Activated naive CD4-positive, alpha-beta T cell treated with anti-CD3 and anti-CD28 coated beads, Interleukin-2, amount 50 U/mL, for 72 hours (primary cell): ENCODE measurements at places on chromosomes 5 and 9. TPM values are rescaled to one million over a fixed set of nuclear protein-coding genes. Genes with fewer than 3 reads are reported as not detected.

DNA sequence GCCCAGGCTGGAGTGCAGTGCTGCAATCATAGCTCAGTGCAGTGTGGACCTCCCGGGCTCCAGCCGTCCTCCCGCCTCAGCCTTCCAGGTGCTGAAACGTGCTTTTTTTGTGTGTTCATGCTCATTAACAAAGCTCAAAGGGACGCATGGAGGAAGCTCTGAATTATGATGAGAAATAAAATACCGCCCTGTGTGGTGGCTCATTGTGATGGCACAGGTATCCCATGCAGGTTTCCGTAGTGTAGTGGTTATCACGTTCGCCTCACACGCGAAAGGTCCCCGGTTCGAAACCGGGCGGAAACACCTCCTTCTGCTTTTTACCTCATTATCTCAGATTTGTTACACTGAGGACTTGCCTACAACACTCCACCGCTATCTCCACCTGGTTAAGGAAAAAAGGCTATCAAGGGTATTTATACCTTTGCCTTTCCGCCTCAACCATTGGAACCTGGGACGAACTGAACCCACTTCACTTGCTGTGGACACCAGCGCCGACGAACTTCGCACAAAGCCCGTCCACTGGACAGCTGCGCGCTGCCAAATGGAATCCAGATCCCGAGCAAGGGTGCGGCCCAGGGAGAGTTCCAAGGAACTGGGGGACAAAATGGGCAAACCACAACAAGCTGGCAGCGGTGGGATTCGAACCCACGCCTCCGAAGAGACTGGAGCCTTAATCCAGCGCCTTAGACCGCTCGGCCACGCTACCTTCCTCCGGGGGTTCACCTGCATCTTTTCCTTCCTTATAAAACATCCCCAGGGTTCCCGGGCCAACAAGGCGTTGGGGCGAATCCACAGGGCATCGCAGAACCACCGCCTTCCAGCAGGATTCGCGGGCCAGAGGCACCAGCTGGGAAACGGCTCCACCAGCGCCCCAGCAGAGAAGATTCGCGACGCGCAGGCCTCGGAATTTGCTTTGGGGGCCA is 26.3 kb downstream of the OR2V2 start:
- DNase-seq = no peak

- DNase-seq = no peak
These were observed 141.1 kb downstream of the CHSY3 start for GRCh38 chr5:130045334-130045733.

DNA sequence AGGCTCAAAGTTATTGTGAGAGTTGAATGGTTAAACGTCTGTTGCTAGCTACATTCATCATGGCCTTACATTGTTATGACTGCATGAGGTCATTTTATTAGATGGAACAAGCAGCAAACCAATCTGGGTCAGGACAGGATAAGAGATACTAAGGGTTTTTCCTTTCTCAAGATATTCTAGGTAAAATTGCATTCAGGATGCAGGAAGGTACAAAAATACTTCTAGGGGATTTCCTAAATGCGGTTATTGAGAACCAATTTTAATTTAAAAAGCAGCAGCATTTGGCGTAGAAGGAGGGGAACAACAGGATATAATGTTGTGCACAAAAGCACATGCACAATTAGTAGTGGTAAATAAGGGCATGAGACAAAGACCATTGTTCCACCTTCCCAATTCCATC is 39.2 kb upstream of the LURAP1L start:
- no peak for DNase-seq

GRCh38 chr5:53418826-53419658 is 61.4 kb upstream of the FST start:
- no peak for DNase-seq

- DNase-seq = no peak
These were observed 48.9 kb upstream of the CDKN2AIPNL start for GRCh38 chr5:134460551-134460950.

GRCh38 chr9:18366184-18366583 is 107.8 kb upstream of the ADAMTSL1 start:
- DNase-seq = no peak

- no peak for DNase-seq
These were observed 584.6 kb upstream of the CDH18 start for GRCh38 chr5:20572614-20573013.

DNA sequence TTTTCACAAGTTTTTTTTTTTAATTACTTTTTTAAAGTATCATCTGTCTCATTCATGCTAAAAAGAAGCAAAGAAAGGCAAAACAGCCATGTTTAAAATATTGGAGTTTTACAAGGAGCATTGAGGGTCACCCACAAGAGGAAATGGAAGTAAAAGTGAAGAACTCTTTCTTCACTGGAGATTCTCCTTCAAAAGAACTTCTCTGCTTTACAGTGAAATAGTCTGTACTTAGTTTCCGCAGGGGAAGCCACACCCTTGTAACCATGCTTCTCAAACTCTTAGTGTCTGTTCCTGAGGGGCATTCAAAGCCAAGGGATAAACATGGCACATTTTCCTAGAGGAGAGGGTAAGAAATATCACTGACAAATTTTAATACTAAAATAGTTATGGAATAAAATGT is 8.6 kb downstream of the C9orf72 start:
- DNase-seq = no peak

DNA sequence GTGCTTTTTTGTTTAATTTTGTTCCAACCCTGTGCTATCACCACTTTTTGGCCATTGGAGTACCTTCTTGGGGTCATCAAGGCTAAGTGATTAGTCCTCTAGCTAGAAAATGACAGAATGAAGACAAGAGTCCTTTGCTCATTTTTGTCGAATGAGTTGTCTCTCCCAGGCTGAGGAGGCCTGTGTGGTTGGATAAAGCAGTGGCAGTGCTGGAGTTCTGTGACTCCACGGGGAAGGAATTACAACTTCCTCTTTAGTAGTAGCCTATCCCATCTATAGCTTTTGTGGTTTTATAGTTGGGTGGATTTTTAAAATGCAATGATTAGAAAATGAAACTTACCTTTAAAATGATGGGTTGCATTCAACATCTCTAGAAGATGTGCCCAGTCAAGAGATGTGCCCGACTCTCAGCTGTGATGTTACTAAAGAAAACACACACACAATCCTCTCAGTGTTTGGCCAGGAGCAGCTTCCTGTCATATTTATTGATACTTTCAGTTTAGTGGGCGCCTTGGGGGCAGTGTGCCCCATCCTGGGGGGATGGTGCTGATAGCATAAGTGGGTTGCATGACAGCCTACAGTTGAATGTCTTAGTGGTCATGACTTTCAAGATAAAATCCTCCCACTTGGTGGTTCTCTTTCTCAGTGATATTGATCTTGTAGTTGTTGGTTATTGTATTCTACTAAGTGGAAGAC is 11.9 kb downstream of the OTULINL start:
- DNase-seq = no peak

DNA sequence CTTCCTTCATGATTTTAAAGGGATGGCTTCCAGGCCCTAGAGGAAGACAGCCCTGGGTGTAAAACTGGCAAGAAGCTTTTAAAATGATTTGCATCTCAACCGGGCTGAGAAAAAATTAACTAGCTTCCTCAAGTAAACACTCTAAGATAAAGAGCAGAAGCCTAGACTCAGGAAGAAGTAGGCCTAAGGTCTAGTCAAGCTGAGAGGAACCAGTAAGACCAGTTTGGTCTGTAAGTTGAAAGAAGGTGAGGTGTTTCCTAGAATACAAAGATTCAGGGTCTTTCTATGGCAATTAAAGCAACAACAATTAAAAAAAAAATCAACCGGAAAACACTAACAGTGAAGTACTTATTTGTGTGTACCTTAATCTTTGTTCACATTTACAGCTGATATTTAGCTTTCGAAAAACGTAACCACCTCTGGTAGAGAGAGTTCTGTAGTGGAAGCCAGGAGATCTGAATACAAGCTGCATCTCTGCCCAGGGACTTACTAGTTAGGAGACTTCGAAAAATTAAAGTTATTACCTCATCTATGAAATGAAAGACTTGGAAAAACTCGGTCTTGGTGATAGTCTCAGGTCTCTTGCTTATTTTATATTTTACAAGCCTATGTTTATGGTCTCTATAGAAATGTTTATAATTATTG is 75.7 kb downstream of the TUSC1 start:
- no peak for DNase-seq

GRCh38 chr5:63500242-63500641 is 462.0 kb downstream of the HTR1A start:
- no peak for DNase-seq

DNA sequence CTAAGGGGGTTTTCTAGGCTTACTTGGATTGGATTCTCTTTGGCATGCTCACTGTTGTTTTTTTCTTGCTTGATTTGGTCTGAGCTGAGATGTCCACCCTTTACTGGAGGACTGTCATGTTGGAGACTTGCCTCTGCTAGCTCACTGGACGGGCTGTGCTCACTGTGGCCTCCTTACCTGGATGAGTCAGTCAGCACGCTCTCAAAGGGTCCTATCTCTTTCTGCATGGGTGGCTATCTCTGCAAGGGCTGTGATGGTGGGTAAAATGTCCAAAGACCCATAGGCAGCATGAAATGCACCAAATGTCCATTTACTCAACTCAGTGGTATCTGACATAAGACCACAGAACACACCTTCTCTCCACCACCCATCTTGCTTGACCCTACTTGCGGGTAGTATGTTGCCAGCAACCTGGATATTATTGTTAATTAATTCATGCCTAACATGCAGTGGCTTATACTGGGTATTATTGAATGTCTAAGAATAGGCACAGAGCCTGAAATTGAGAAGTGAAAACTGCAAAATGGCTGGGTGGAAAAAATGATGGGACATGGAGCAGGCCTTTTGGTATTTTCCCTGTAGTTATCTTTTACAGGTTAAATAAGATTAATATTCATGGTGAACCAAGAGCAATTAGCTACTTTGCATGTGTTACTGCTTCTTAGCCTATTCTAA is 68.9 kb upstream of the TLE1 start:
- DNase-seq = no peak

DNA sequence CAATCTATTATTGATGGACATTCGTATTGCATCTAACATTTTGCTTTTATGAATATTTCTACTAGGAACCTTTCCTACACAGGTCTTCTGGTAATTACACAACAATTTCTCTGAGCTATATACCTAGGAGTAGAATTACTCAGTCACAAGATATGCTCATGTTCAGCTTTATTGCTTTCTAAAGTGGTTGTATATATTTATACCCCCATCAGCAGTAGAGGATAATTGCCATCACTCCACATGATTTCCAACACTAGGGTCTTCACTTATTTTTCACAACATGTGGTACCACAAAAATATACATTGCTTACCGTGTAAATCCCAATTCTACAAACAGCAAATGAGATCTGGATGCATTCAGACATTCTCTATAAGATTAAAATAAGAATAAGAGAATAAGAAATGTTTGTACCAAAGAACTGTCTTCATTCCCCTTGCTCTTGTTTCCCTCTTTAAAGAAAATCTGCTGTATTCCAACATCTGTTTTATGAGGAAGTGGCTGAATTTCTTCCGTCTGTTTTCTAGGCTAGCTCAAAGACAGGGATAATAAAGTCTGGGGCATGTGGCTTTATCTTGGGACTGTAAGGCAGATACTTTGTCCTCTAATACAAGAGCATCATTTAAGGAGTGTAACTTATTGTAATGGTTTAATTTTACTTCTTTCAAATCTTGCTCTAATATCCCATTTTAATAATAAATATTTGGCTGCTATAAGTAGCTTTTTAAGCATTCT is 28.2 kb downstream of the ARL15 start:
- DNase-seq = no peak

DNA sequence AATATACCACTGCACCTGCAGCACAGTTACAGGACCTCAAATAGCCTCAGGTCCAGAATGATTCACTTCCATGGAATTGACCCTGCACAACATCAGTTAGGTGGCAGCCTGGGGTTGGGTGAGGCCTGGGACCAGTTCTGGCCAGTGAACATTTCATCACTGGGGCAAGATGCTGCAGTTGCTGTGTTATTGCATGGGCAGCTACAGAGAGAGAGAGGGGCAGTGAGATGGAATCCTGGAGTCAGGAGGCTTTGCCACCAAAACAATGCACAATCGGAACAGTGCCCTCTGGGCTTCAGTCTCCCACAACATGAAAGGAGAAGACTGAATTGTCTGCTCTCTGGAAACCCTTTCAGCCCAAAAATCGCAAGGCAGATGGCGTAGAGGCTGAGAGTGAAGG is 51.8 kb downstream of the SH3TC2 start:
- DNase-seq = no peak

TRPM6 gene
- total RNA-seq = 0.31 TPM

GPRIN1 gene
- total RNA-seq = 4.6 TPM

MAMDC2 gene
- not detected for total RNA-seq

HDHD3 gene
- 23.2 TPM for total RNA-seq

TNFSF8 gene
- 11.0 TPM for total RNA-seq

ZDHHC21 gene
- 7.9 TPM for total RNA-seq

CCL28 gene
- total RNA-seq = 18.9 TPM
